ENCODE measurements at places on chromosomes 1 and 21.

- DNase-seq = no peak
Observed at GRCh38 chr1:108502624-108503023, 52.5 kb downstream of the NBPF6 start.

GRCh38 chr1:199205740-199206441 lies 567.1 kb downstream of the PTPRC start:
- DNase-seq = no peak

DNA sequence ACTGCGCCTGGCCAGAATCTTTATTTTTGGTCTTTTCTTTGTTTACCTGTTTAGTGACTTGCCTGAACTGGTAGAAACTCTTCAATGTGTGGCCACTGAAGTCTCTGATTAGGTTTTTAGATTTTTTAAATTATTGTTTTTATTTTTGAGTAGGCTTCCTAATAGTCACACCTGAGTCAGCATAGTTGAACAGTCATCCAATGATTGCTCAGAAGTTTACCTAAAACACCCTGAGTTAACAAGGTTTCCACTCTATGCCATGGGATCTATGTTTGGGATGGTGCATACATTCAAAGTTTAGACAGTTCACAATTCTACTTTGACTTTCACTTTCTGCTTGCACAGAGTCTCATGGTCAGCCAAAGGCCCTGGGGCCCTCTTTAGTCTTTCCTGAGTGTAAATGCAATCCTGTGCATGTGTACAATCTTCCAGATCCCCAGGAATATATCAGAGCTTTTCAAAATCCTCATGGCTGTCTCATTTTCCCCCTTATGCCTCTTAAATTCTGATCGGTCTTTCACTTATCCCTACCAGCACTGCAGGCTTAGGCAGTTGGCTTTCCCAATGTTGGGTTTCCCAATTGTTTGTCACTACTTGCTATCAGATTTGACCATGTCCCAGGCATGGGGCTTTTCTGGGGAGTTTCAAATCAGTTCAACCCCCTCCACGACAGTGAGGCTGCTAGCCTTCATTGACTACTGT lies 114.4 kb upstream of the RAB3GAP2 start:
- DNase-seq = no peak

DNA sequence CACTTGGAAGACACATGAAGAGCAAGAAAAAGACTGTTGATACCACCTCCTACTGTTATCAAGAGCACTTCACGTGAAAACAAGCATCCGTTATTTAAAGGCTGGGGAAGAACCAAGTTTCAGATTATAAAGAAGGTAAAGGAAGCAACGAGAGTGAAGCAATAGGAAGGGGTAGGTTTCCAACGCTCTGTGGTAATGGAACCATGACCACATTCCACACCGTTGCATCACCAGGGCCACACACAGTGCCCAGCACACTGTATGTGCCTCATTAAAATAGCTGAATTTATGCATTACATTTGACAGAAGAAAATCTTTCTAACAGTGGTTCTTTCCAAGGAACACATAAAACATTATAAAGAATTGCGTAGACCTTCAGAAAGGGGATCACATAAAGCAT lies 435.8 kb downstream of the MRPL39 start:
- no peak for DNase-seq

DNA sequence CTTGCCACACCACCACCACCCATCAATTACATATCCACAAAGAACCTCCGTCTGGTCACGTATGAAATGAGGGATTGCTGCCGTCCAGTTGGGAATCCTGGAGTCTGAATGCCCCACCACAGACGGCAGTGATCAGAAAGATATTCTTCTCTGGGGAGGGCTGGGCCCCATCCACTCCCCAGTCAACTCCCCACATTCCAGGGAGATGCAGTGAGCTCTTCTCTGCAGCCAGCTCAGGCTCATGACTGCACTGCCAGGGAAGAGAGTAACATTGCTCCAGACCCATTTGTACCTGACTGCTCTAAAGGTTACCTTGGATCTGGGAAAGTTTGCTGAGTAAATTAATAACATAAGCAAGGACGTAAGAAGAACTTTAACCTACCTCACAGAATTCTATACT lies 18.3 kb downstream of the DEGS1 start:
- DNase-seq = no peak

- no peak for DNase-seq
Observed at GRCh38 chr1:24437631-24438396, 22.2 kb downstream of the NIPAL3 start.

- DNase-seq = no peak
Observed at GRCh38 chr21:41979751-41980369, 26.0 kb upstream of the C2CD2 start.

DNA sequence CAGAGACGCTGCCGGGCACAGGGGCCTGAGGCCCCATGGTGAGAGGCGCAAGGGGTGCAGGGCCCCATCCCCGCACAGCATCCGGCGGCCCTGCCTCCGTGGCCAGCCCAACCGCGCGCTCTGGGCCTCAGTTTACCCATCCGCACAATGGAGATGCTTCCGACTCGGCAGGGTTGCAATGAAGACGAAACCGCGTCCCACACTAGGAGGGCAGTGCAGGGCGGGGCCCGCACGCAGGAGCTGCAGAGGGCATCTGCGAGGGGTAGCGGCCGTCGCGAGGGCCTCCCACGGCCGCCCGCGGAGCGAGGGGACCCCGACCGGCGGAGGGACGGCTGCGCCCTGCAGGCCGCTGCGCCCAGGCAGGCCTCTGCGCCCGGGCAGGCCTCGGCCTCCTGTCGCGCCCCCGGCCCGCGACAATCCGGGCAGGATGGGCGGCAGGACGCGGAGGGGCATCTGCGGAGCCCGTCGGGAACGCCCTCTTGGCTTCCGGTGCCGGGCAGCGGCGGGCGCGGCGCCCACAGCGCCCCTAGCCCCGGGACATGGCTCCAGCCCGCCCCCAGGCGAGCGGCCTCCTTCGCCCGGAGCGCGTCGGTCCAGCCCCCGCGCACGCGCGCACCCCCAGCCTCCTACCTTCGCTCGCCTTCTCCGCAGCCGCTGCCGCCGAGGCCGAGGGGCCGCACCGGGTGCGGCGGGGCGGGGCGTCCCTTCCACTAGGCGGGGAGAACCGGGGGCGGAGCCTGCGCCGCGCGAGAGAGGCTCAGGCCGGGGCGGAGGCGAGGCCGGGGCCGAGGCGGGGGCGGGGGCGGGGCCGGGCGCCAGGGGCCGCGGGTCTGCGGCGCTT lies 15.3 kb downstream of the RNU1-1 start:
- DNase-seq = peak; percentile 87

Measured in activated CD4-positive, alpha-beta T cell treated with anti-CD3 and anti-CD28 coated beads for 48 hours (primary cell).